ENCODE measurements at places on chromosomes 11 and 22. TPM values are rescaled to one million over a fixed set of nuclear protein-coding genes. Genes with fewer than 3 reads are reported as not detected.

The BARX2 gene
- 7.0 TPM for total RNA-seq

DNA sequence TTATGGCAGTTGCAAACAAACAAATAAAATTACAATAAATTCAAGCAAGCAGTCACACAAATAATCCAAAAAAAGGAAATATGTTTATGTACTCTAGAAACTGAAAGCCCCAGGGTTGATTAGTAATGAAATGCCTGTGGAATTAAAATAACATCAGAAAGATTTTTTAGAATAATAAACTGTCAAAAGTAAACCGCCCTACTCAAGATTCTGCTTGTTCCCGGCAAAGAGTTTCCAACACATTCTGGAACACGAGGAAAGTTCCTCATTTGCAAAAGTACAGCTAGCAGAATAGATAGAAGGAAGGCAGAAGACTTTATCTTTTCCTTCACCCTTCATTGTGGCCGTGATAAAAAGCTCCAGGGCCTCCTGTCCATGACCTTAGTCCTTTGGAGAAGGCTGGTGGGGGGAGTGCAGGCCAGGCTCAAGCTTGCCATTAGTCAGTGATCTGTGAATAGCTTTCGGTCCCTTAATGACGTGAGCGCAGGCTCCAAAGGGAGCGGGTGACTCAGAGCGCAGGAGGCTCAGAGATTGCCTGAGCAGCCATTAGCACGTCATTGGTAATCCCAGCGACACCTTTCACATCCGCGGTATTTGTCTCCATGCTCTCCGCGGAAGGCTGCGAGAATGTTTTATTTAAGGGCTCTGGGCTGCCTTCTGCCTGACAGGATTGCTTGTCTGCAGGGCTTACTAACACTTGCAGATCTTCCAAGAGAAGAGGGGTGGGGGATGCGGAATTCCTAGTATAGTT lies 458.3 kb downstream of the METTL15 start:
- H3K36me3 ChIP-seq = no peaks in the 10 kb centered on the region
- no peaks in the 10 kb centered on the region for H3K27me3 ChIP-seq
- peak; percentile 13 for DNase-seq
- H3K4me3 ChIP-seq = no peak overlapping the region

The OR10A4 gene
- total RNA-seq = not detected

The SHISAL1 gene
- total RNA-seq = 4.6 TPM

- no peaks in the 10 kb centered on the region for H3K27me3 ChIP-seq
- DNase-seq = no peak
- H3K4me1 ChIP-seq = peaks cover 23% of the 10 kb centered on the region
These were observed 5.2 kb upstream of the RAB1B start for GRCh38 chr11:66263231-66263630.

The PLAAT2 gene
- total RNA-seq = 38.7 TPM

DNA sequence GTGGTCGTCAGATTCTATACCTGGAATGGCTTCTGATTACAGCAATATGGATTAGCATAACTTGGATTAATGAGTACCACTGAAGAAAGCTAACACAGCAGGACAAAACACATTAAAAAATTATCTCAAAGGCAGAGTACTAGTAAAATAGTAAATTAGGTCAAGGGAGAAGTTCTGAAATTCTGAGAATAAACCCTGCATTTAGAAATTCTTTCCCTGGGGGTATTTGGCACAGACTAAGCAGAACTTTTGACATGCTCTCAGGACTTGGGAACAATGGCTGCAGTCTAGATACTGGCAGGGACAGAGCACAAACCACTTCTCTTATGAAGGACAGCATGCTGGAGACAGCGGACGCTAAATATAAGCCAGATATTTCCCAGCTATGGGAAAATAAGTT lies 85.6 kb upstream of the GRIA4 start:
- no peak overlapping the region for H3K4me3 ChIP-seq
- no peaks in the 10 kb centered on the region for H3K36me3 ChIP-seq
- DNase-seq = no peak
- no peak overlapping the region for H3K27ac ChIP-seq

The TPST2 gene
- 35.6 TPM for total RNA-seq

- no peaks in the 10 kb centered on the region for H3K4me1 ChIP-seq
- H3K4me3 ChIP-seq = no peak overlapping the region
- DNase-seq = no peak
- no peaks in the 10 kb centered on the region for H3K27me3 ChIP-seq
- no peak overlapping the region for H3K27ac ChIP-seq
- no peaks in the 10 kb centered on the region for H3K36me3 ChIP-seq
These were observed 533.9 kb upstream of the CCDC90B start for GRCh38 chr11:83819931-83820549.

- no peaks in the 10 kb centered on the region for H3K36me3 ChIP-seq
- peaks cover 5% of the 10 kb centered on the region for H3K27me3 ChIP-seq
- H3K4me3 ChIP-seq = no peak overlapping the region
- no peak overlapping the region for H3K27ac ChIP-seq
These were observed 15.6 kb upstream of the PATZ1 start for GRCh38 chr22:31361743-31362142.

- no peak for DNase-seq
- H3K4me3 ChIP-seq = no peak overlapping the region
- H3K4me1 ChIP-seq = peaks cover 32% of the 10 kb centered on the region
- peaks cover 40% of the 10 kb centered on the region for H3K36me3 ChIP-seq
These were observed 8.0 kb downstream of the RBM14 start for GRCh38 chr11:66624450-66624849.

GRCh38 chr11:127998421-127998820 lies 588.9 kb downstream of the ETS1 start:
- no peaks in the 10 kb centered on the region for H3K36me3 ChIP-seq
- H3K27ac ChIP-seq = no peak overlapping the region
- no peaks in the 10 kb centered on the region for H3K27me3 ChIP-seq
- no peak for DNase-seq
- H3K4me3 ChIP-seq = no peak overlapping the region

The SCN4B gene
- total RNA-seq = 0.41 TPM

The BBOX1 gene
- total RNA-seq = not detected

DNA sequence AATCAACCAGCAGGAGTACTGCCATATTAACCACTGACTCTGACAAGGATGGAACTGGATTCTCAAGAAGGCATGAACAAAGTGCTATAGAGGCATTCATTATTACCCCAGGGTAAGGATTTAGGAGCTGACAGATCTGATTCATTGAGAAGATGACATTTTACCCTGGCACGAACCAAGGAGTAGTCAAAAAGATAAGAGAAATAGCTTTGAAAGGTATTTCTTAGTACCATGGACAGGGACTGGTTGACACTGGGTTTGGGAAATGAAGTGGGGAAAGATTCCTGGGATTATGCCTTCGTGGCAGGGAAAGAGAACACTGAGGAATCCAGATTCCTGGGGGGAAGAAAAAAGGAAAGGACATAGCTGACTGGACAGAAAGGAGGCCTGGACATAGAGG lies 5.1 kb upstream of the SAAL1 start:
- peaks cover 41% of the 10 kb centered on the region for H3K27me3 ChIP-seq
- no peak overlapping the region for H3K27ac ChIP-seq
- no peak for DNase-seq
- H3K36me3 ChIP-seq = no peaks in the 10 kb centered on the region

The PGAP2 gene
- total RNA-seq = 39.3 TPM

- H3K4me1 ChIP-seq = peaks cover 32% of the 10 kb centered on the region
- DNase-seq = no peak
- no peak overlapping the region for H3K27ac ChIP-seq
- H3K36me3 ChIP-seq = no peaks in the 10 kb centered on the region
- H3K4me3 ChIP-seq = no peak overlapping the region
- peaks cover 78% of the 10 kb centered on the region for H3K27me3 ChIP-seq
These were observed 11.4 kb downstream of the SCARF2 start for GRCh38 chr22:20426259-20426615.

The KCNK7 gene
- total RNA-seq = not detected

DNA sequence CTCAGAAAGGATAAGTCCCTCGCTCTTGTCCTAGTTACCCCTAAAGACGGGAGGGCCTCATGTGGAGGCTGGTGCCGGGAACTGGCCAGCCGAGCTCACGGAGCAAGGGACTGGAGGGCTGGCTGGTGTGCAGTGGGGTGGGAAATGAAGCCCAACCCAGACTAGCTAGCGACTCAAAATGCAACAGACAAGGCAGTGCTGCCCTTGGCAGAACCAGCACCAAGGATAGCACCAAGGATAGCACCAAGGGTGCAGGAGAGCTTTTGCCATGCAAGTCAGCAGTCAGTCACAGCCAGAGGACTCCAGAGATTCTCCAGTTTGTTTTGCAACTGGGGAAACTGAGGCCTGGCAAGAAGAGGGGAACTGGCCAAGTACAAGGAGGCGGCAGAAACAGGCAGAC lies 6.5 kb upstream of the BATF2 start:
- H3K27ac ChIP-seq = no peak overlapping the region
- peaks cover 17% of the 10 kb centered on the region for H3K4me1 ChIP-seq
- DNase-seq = no peak
- no peaks in the 10 kb centered on the region for H3K36me3 ChIP-seq
- H3K27me3 ChIP-seq = no peaks in the 10 kb centered on the region
- H3K4me3 ChIP-seq = no peak overlapping the region

The CDC42BPG gene
- total RNA-seq = 32.6 TPM

DNA sequence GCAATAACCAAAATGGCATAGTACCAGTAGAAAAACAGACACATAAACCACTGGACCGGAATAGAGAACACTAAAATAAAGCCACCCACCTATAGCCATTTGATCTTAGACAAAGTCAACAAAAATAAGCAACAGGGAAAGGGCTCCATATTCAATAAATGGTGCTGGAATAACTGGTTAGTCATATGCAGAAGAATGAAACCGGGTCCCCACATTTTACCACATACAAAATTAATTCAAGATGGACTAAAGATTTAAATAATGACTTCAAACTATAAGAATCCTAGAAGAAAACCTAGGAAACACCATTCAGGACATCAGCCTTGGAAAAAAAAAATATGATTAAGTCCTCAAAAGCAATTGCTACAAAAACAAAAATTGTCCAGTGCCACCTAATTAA lies 30.1 kb upstream of the NOX4 start:
- no peaks in the 10 kb centered on the region for H3K4me1 ChIP-seq
- H3K27me3 ChIP-seq = no peaks in the 10 kb centered on the region
- no peaks in the 10 kb centered on the region for H3K36me3 ChIP-seq
- H3K27ac ChIP-seq = no peak overlapping the region

The GDPD4 gene
- total RNA-seq = not detected

GRCh38 chr11:116122697-116123472 lies 618.7 kb upstream of the CADM1 start:
- no peaks in the 10 kb centered on the region for H3K27me3 ChIP-seq
- no peak for DNase-seq
- H3K36me3 ChIP-seq = no peaks in the 10 kb centered on the region

- H3K27ac ChIP-seq = no peak overlapping the region
- no peaks in the 10 kb centered on the region for H3K4me1 ChIP-seq
- H3K27me3 ChIP-seq = no peaks in the 10 kb centered on the region
- H3K4me3 ChIP-seq = no peak overlapping the region
- DNase-seq = no peak
These were observed 351.9 kb downstream of the DDX10 start for GRCh38 chr11:109016724-109017123.

DNA sequence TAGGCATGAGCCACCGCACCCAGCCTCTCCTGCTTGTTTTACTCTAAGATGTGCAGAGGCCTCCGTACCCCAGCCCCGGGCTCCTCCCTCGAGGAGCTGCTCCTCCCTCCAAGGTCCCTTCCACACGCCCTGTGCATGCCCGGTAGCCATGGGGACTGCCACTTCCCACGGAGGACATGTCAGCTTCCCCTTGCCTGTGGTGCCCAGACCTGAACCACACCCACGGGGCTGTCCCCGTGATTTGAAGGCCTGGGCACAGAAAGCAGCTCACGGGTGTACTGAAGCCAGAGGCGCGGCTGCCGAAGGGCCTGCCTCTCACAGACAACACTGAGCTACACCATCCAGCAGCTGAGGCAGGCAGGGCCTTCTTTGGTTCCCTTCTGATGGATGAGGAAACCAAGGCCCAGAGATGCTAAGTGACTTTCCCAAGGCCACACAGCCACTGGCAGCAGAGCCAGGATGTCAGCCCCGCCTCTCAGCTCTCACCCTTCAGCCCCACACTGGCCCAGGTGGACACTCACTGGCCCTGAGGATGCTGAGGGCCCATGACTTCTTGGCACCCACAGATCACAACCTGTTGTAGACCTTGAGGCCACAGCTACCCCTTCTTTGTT lies 7.3 kb downstream of the INS start:
- no peaks in the 10 kb centered on the region for H3K4me1 ChIP-seq
- H3K27me3 ChIP-seq = peaks cover 41% of the 10 kb centered on the region
- H3K4me3 ChIP-seq = no peak overlapping the region
- DNase-seq = no peak
- H3K27ac ChIP-seq = no peak overlapping the region

The XKR3 gene
- not detected for total RNA-seq

The RFPL2 gene
- not detected for total RNA-seq

DNA sequence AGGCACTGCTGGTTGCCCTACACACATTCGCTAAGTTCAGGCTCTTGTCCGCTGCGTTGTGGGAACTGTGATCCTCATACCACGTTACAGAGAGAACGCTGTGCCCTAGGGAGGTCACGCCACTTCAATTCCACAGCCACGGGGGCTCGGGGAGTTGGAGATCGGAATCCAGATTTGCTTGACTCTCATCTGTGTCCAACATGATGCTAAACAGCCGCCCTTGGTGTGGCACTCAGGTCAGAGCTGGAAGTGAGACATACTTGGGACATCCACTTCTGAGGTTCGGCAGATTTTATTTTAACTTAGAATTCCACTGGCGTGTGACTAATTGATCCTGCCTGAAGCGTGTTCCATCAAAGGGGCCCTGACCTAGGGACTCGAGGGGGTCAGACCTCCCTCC lies 41.7 kb downstream of the RIBC2 start:
- no peaks in the 10 kb centered on the region for H3K4me1 ChIP-seq
- no peak for DNase-seq
- no peaks in the 10 kb centered on the region for H3K36me3 ChIP-seq

- no peak overlapping the region for H3K27ac ChIP-seq
- H3K4me3 ChIP-seq = no peak overlapping the region
- DNase-seq = peak; percentile 19
- H3K27me3 ChIP-seq = peaks cover 12% of the 10 kb centered on the region
These were observed 1031.8 kb downstream of the NTM start for GRCh38 chr11:132402071-132402684.

The SMDT1 gene
- 4.8 TPM for total RNA-seq

DNA sequence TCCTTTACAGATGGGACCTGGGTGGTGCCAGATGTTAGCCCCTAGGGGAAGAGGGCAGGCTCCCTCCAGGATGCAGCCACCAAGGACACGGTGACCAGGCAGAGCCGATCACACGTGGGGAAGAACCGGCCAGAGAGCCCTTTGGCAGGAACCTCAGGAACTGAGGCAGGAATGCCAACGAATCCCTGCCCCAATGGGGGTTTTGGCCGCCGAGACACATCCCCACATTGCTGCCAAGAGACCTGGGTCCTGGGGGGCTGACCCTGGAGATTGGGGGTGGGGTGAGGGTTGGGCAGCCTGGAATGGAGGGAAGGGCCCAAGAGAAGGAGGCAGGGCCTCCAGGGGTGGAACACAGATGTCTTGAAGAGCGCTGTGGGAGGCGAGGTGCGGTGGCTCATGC lies 28.7 kb upstream of the LMO1 start:
- DNase-seq = no peak
- H3K27me3 ChIP-seq = no peaks in the 10 kb centered on the region

The MRGPRE gene
- not detected for total RNA-seq

Data from transverse colon (tissue), 4 donors.